ENCODE measurements at places on chromosomes 1 and 21. TPM values are rescaled to one million over a fixed set of nuclear protein-coding genes. Genes with fewer than 3 reads are reported as not detected.

PRKCZ gene
- total RNA-seq, result 56.8 TPM

- no peaks in the 10 kb centered on the region for H3K36me3 ChIP-seq
- H3K27ac ChIP-seq, result no peak overlapping the region
- H3K27me3 ChIP-seq, result no peaks in the 10 kb centered on the region
- H3K4me1 ChIP-seq, result no peaks in the 10 kb centered on the region
- H3K4me3 ChIP-seq, result no peak overlapping the region
Measured at GRCh38 chr21:33870768-33871167, 44.8 kb downstream of the ATP5PO start.

- peak; percentile 48 for DNase-seq
- peaks cover 7% of the 10 kb centered on the region for H3K4me1 ChIP-seq
- no peaks in the 10 kb centered on the region for H3K36me3 ChIP-seq
- no peaks in the 10 kb centered on the region for H3K27me3 ChIP-seq
Measured at GRCh38 chr1:248786156-248786555, 30.6 kb upstream of the LYPD8 start.

GRCh38 chr1:114323959-114324661 is 170.4 kb upstream of the SYT6 start:
- no peaks in the 10 kb centered on the region for H3K27me3 ChIP-seq
- H3K36me3 ChIP-seq, result no peaks in the 10 kb centered on the region
- H3K27ac ChIP-seq, result no peak overlapping the region
- no peak overlapping the region for H3K4me3 ChIP-seq

DNA sequence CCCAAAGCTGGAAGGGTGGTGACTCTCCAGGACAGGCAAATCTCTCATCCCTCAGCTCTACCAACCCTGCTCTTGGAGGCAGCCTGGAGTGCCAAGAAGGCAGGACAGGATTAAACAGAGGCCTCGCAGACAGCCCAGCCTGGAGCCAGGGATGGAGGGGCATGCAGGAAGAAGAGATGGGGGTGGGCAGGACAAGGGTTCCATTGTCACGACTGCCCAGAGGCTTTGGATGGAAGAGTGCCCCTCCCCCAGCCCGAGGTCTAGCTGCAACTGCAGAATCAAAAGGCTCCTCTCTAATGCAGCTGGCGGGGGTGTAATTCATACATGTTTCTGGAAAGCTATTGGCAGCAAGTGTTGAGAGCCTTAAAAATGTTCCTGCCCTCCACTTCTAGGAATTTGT is 8.8 kb downstream of the RAB7B start:
- H3K4me3 ChIP-seq, result no peak overlapping the region
- H3K27ac ChIP-seq, result no peak overlapping the region
- H3K4me1 ChIP-seq, result no peaks in the 10 kb centered on the region

- no peak overlapping the region for H3K27ac ChIP-seq
- DNase-seq, result no peak
- no peaks in the 10 kb centered on the region for H3K36me3 ChIP-seq
- peaks cover 45% of the 10 kb centered on the region for H3K27me3 ChIP-seq
- H3K4me1 ChIP-seq, result peaks cover 6% of the 10 kb centered on the region
Measured at GRCh38 chr1:160402001-160402795, 1.8 kb downstream of the VANGL2 start.

All from PC-3 (cell line).